ENCODE measurements at places on chromosomes 2 and 18. TPM values are rescaled to one million over a fixed set of nuclear protein-coding genes. Genes with fewer than 3 reads are reported as not detected.

SNX17 gene
- total RNA-seq: 57.0 TPM

ST8SIA5 gene
- total RNA-seq: 31.9 TPM

FASTKD1 gene
- 77.6 TPM for total RNA-seq

SGO2 gene
- total RNA-seq: 9.1 TPM

FBXO48 gene
- 0.94 TPM for total RNA-seq

Measured in parietal lobe (tissue), 2 donors.